Naive thymus-derived CD4-positive, alpha-beta T cell (primary cell): ENCODE measurements at places on chromosomes 5 and 9.

- no peaks in the 10 kb centered on the region for H3K27me3 ChIP-seq
- DNase-seq: no peak
- peaks cover 5% of the 10 kb centered on the region for H3K4me1 ChIP-seq
Observed at GRCh38 chr5:150487199-150488061, 20.5 kb upstream of the NDST1 start.

DNA sequence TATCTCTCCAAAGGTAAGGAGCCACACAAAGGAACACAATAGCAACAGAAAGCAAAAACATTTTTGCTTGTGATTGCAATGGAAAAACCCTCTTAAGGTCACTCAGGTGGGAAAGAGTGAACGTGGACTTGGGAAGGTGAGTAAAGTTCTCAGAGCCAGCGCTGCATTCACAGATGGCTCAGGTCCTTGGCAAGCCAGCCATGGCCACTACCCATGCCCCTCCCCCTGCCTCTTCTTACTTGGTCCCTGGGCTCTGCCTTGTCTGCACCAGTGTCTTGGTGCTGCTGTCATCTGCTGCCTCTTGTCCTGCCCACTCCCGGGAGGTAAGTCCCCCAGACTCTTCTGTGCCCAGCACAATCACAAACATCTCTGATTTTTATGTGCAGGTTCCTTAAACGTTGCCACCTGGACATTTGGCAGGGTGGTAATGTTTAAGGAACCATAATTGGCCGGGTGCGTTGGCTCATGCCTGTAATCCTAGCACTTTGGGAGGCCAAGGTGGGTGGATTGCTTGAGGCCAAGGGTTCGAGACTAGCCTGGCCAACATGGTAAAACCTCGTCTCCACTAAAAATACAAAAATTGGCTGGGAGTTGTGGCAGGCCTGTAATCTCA, 74.6 kb downstream of the FEM1C start:
- H3K36me3 ChIP-seq: no peaks in the 10 kb centered on the region
- no peaks in the 10 kb centered on the region for H3K27me3 ChIP-seq
- DNase-seq: no peak
- no peaks in the 10 kb centered on the region for H3K4me1 ChIP-seq
- no peak overlapping the region for H3K4me3 ChIP-seq
- H3K27ac ChIP-seq: no peak overlapping the region

DNA sequence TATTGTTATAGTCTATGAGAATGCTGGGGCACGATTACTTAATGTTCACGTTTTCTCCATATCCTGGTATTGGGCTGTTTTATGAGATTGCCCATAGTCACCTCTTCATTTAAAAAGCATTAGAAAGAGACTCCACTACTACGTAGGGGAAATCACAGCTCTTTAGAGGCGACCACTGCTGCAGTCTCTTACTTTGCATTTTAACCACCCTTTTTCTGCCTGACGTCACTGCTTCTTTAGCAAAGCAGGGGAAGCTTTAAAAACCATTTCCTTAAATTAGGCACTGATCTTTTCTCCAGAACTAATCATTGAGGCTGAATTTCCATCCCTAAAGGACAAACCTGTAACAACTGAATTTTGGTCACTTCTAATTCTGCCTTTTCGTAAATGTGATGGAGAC, 38.9 kb downstream of the ZNF608 start:
- H3K4me3 ChIP-seq: no peak overlapping the region
- no peak overlapping the region for H3K27ac ChIP-seq
- H3K27me3 ChIP-seq: no peaks in the 10 kb centered on the region
- H3K36me3 ChIP-seq: no peaks in the 10 kb centered on the region
- DNase-seq: no peak

GRCh38 chr9:110546411-110546871, 33.1 kb downstream of the SVEP1 start:
- H3K4me1 ChIP-seq: no peaks in the 10 kb centered on the region
- DNase-seq: no peak
- H3K27me3 ChIP-seq: no peaks in the 10 kb centered on the region
- no peak overlapping the region for H3K4me3 ChIP-seq
- no peak overlapping the region for H3K27ac ChIP-seq
- no peaks in the 10 kb centered on the region for H3K36me3 ChIP-seq

DNA sequence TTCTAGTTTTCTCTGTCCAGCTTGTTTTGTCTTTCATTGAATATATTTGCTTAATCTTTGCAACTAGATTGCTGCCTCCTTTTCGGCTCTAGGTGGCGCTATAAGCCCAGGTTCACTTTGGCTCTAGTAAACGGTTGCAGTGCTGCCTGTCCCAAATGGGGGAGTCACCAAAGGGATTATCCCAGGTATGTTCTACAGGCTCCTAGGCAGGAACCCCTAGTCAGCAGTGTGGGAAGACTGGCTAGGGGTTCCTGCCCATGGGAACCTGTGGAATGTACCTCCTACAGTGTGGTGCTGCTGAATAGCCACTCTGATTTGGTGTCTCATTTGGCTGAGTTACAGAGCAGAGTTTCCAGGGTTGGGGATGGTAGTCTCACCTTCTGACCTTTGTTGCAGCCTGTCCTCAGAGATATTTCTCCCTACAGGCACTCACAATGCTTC, 85.2 kb downstream of the ARSB start:
- H3K36me3 ChIP-seq: no peaks in the 10 kb centered on the region
- H3K27me3 ChIP-seq: no peaks in the 10 kb centered on the region
- DNase-seq: no peak
- H3K27ac ChIP-seq: no peak overlapping the region
- H3K4me1 ChIP-seq: no peaks in the 10 kb centered on the region

- H3K36me3 ChIP-seq: no peaks in the 10 kb centered on the region
- no peaks in the 10 kb centered on the region for H3K27me3 ChIP-seq
Observed at GRCh38 chr9:31272456-31273295, 1111.8 kb upstream of the ACO1 start.

DNA sequence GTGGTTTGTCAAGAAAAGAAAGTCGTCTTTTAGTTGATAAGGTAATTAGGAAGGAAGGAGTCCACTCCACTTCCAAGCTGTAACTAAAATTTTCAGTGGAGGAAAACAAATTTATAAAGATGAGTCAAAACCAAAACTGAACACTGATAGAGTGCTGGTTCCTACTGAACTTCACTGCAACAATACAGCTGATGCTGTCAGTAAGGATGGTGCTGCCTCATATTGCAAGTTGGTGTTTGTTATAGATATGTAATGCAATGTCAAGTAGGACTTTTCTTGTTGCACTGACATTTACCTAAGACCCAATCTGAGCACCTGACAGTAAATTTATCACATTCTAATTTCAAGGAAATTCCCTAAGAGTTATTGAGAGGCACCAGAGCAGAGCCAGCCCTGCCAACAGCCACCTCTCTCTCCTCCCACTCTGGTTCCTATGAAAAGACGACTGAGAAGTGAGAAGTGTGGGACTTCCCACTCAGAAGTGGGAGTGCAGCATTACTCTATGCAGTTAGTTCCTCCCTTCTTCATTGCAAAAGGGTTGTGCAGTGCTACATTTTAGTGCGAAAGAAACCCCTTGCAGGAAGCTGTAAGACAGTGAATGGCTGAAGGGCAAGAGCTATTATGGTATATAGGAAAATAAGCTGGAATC, 350.8 kb downstream of the NFIB start:
- H3K4me1 ChIP-seq: no peaks in the 10 kb centered on the region
- no peak overlapping the region for H3K4me3 ChIP-seq
- H3K36me3 ChIP-seq: no peaks in the 10 kb centered on the region
- H3K27ac ChIP-seq: no peak overlapping the region

DNA sequence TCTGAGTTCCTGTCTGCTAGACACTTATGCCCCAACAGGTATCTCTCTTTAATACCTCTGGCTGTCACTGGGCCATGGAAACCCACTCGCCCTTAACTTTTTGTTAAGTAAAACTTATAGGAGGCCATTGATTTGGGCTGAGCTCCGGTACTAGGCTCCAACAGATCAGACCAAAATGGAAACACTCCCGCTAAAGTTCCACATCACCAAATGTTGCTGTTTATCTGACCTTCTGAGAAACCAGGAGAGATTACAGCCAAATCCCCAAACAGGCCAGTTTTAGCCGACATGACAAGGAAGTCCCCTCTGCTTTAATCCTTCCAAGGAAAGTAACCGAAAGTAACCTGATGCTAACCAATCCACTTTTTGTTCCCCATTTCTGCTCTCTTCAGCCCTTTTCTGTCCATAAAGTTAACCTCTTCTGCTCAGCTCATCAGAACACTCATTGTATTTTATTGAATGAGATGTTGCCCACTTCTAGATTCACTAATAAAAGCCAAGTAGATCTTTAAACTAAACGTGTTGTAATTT, 115.2 kb upstream of the LHFPL2 start:
- H3K27ac ChIP-seq: no peak overlapping the region
- no peaks in the 10 kb centered on the region for H3K27me3 ChIP-seq
- no peak overlapping the region for H3K4me3 ChIP-seq
- no peaks in the 10 kb centered on the region for H3K36me3 ChIP-seq

DNA sequence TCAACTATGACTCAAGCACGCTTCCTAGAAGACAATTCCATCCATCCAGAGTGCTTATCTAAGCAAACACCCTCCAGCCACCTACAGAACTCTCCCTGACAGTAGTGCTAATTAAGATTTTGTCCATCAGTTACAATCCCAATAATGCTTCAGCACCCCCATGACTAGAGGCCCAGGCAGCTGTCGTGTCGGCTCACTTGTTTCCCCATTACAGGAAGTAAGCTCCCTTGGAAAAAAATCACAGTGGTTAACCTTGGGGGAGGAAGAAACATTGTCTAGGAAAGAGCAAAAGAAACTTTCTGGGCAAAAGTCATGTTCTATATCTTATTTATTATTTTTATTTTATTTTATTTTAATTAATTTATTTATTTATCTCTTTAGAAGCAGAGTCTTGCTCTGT, 108.8 kb upstream of the LPAR1 start:
- no peak overlapping the region for H3K27ac ChIP-seq
- DNase-seq: no peak

GRCh38 chr5:172730222-172730621, 40.8 kb downstream of the DUSP1 start:
- no peak overlapping the region for H3K27ac ChIP-seq
- no peaks in the 10 kb centered on the region for H3K4me1 ChIP-seq
- no peaks in the 10 kb centered on the region for H3K27me3 ChIP-seq
- DNase-seq: no peak
- H3K36me3 ChIP-seq: no peaks in the 10 kb centered on the region
- no peak overlapping the region for H3K4me3 ChIP-seq

GRCh38 chr9:26181836-26182235, 503.6 kb upstream of the TUSC1 start:
- no peak overlapping the region for H3K27ac ChIP-seq
- no peaks in the 10 kb centered on the region for H3K36me3 ChIP-seq
- H3K4me3 ChIP-seq: no peak overlapping the region
- no peaks in the 10 kb centered on the region for H3K4me1 ChIP-seq
- DNase-seq: no peak

DNA sequence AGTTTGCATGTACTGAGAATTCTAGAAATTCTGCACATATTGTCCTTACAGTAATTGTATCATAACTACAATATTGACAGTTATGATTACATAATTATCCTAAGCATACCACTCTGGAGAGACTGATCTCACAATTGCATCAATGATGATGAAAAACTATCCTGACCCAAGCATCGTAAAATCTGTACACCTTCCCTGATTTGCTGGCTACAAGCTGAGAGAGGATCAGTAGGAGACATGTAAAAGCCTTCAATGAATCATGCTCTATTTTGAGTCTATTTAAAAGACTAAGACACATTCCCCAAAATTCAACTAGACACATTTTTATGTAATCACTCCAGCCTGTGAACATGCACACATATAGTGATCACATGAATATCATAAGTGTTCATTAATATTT, 1833.8 kb downstream of the EFNA5 start:
- H3K4me1 ChIP-seq: no peaks in the 10 kb centered on the region
- no peak for DNase-seq
- H3K36me3 ChIP-seq: no peaks in the 10 kb centered on the region

DNA sequence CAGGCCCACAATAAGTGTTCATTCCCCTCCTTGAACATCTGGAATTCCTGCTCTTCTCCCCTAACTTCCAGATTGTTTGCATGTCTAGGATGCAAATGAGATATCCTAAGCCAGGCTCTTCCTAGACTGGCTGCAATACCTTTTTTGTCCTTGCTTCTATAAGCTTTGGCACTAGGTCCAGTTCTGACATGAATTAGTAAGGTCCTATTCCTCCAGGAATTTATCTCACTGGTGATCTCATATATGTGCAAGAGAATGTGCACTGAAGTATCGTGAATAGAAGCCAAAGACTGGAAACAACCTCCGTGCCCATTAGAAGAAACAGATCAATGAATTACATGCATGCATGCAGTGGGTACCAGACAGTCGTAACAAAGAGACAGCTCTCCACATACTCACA, 25.2 kb downstream of the DUSP1 start:
- no peaks in the 10 kb centered on the region for H3K36me3 ChIP-seq
- H3K27me3 ChIP-seq: no peaks in the 10 kb centered on the region
- DNase-seq: no peak
